ENCODE measurements at places on chromosomes 3 and 15.

- DNase-seq = no peak
Measured at GRCh38 chr3:169822983-169823382, 10.3 kb upstream of the LRRC34 start.

GRCh38 chr3:52279596-52279995, 1.1 kb upstream of the WDR82 start:
- DNase-seq = no peak

GRCh38 chr3:52842424-52842823, 7.6 kb upstream of the MUSTN1 start:
- no peak for DNase-seq

- DNase-seq = no peak
Measured at GRCh38 chr3:160265088-160265487, 39.9 kb downstream of the C3orf80 start.

GRCh38 chr15:101536875-101537405, 47.4 kb upstream of the PCSK6 start:
- DNase-seq = no peak

DNA sequence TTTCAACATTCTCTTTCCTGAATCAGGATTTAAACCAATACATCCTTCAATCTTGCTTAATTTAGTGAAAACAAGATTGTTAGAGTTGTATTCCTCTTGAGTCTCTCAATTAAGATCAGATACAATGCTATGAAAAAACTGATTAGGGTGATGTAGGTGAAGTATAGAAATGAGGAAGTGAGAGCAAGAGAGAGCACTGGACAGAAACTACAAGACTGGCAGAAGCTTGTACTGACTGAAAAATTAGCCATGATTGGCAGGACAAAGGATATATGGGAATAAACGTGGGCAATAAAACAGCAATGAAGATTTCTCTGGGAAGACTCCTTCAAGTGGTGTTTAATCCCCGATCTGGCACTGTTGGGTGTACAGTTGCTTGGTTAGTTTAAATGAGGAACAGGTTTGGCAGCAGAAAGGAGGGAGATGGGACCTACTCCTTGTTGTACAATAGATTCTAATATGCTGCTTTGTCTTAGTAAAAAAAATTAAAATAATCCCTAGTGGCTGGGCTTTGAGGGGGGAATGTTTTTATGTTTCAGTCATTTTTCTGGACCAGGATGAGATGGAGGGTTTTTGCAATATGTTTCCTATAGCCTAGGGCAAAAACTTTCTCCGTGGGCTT, 252.7 kb downstream of the SLC9A9 start:
- no peak for DNase-seq

- no peak for DNase-seq
Measured at GRCh38 chr15:52191207-52191606, at the start of gene GNB5. Gene GNB5 (minus strand): TSS chr15:52191392. CDS start chr15:52184676, 6,716 bp downstream.

GRCh38 chr3:82044930-82045705, 283.7 kb upstream of the GBE1 start:
- DNase-seq = no peak

DNA sequence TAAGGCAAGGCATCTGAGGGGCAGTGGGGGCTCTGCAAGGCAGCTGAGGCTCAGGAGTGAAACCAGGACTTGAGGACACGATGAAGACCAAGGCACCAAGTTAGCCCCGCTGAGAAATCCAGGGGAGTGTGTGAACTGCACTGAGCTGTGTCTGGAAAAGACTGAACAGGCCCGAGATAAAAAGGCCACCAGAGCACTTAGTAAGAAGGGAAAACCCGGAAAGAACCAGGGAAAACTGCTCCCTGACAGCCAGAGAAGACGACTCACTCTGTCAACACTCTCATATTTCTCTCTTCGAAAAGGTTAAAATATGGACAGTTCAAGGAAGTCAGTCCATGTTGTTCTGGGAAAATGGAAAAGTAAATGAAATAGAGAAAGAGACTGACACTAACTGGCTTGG, 109.0 kb downstream of the SEC22A start:
- DNase-seq = no peak

DNA sequence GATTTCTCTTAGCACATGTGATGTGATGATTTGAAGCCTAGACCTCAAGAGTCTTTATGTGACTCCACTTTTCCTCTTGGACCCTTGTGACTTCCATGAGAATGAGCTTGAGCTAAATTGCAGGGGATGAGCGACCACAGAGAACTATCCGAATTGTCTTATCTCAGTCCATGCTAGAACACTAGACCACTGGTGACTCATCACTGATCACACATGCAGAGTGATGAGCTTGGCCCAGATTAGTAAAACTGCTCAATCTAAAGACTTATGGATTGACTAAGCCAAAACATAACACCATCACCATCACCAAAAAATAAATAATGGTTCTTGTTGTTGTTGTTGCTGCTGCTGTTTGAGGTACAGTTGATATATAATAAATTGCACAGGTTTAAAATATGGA, 114.1 kb upstream of the CFAP20DC start:
- DNase-seq = no peak

GRCh38 chr3:66655044-66655443, 154.2 kb upstream of the LRIG1 start:
- DNase-seq = no peak

Measured in HCEC 1CT (cell line).